ENCODE measurements at places on chromosomes 4 and X. TPM values are rescaled to one million over a fixed set of nuclear protein-coding genes. Genes with fewer than 3 reads are reported as not detected.

MAGEC1 gene
- 0.15 TPM for total RNA-seq

GAGE12H gene
- total RNA-seq, result not detected

IL9R gene
- 0.20 TPM for total RNA-seq

SHISA3 gene
- not detected for total RNA-seq

SULT1B1 gene
- total RNA-seq, result 0.02 TPM

GCNA gene
- 1.5 TPM for total RNA-seq

TMEM150C gene
- total RNA-seq, result 0.53 TPM
